NCI-H1436 treated with DMSO at 0.1 percent for 48 hours (cell line): ENCODE measurements at places on chromosomes 2 and 18.

- no peak for DNase-seq
Observed at GRCh38 chr2:170968205-170969003, 39.4 kb downstream of the GORASP2 start.

DNA sequence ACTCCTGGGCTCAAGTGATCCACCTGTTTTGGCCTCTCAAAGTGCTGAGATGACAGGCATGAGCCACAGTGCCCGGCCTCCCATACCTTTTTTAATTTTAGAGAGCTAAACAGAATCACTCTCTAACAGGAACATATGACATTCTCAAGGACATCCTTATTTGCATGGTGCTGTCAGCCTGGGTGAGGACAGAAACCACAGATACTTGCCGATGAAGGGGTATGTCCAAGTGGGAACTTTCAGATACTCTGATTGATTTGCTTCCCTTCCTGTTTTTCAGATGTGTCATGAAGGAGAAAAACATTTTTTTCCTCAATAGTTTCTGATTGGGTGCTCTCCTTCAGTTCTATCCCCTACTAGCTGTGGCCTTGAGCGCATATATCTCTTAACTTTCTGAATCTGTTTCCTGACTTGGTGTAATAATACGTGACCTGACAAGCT is 49.6 kb downstream of the MYO3B start:
- no peak for DNase-seq

GRCh38 chr2:186379052-186379451 is 107.0 kb upstream of the ZC3H15 start:
- DNase-seq: no peak

DNA sequence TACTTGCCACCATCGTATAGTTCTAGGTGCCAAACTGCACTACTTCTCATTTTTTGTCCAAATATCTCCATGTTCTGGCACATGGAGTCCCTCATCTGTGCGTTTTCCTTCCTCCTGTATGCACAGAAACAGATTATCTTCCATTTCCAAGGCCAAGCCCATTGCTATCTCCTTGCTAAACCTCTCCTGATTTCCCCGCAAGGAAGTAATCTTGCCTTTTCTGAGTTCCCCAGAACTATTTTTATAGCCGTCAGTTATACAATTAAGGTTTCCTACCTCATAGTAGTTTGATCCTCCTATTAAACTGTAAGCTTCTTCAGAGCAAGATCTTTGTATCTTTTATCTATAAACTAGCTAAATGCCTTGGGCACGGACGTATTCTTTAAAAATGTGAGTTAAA is 7.2 kb downstream of the DSG2 start:
- DNase-seq: no peak

GRCh38 chr2:156333274-156333950 is 891 bp upstream of the NR4A2 start:
- DNase-seq: no peak

DNA sequence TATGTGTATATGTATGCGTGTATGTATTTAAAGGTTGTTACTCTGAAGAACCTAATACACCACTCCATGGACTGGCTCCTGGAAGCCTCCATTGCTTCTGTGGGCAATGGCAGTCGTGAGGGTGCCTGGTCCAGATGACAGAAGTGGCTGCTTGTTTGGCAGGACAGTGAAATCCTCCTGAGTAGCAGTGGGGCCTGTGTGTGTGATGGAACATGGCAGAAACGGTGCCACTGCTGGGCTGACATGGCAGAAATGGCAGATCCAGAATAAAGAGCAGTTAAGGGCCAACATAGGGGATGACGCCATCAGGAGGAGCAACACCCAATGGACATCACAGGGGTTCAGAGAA is 6.1 kb upstream of the CPLX4 start:
- DNase-seq: no peak

DNA sequence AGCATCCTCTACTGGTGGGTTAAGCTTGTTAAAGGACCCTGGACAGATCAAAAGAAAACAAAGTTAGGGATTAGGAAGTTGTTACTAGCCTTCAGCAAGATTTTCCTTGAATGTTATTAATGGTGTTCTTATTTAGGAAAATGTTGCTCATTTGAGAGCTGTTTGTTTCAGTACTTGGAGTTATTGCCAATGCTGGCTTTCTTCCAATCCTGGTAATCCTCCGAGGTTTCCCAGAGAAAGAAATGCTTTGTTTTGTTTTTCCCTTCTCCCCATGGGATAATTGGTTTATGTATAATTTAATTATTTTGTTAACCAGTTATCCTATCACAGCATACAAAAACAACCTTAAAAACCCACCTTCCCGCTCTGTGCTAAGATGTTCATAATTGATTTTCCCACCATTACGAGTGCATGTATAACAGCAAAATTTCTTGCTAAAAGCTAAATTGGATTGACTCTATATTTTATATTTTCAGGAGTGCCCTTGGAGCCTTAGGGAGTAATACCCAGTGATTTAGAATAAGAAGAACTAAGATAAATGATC is 79.8 kb downstream of the MGAT5 start:
- DNase-seq: no peak

DNA sequence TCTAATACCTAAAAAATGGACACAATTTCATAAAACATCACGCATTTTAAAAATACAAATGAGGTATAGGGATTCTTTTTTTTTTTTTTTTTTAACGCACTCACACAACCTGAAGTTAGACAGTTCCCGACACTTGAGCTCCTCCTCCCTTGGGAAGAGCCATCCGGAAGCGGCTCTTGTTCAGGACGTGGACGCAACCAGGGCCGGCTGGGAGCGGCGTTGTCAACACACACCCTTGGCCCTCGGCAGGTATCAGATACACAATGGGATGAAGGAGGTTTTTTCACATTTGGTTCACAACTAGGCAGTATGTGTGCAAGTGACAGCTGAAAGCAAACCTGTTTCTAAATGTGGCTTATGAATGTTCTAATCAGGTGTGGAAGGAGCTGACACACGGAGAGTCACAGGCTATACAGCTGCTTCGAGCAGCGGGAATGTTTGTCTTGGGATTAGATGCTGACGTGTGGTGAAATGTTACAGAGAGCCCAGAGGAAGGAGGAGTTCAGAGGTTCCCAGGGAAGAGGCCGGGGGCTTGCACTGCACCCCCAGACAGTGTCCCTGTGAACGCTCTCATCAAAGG is 111.1 kb downstream of the PXDN start:
- no peak for DNase-seq

DNA sequence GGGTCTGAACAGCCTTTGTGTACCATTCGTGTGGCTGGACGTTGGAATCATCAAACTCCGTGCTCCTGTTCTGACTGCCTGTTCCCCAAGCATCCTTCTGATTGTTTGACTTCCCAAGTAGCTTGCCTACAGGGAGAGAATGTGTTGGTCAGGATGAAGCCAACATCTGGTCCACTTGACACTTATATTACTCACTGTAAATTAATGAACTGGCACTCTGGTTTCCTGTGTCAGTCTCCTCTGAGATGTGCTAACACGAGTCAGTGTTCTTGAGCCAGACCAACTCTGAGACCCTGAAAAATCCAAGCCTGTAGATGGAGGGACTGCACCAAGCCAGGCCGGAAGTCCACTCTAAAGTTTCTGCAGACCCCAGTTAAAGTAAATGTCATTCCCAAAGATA is 440.9 kb downstream of the ZNF516 start:
- DNase-seq: no peak
